Cardiac septum (tissue), 1 donor: ENCODE measurements at places on chromosomes 3 and 15. TPM values are rescaled to one million over a fixed set of nuclear protein-coding genes. Genes with fewer than 3 reads are reported as not detected.

The FMN1 gene
- total RNA-seq, result 2.2 TPM

The CRBN gene
- 41.3 TPM for total RNA-seq

The CACNA2D2 gene
- total RNA-seq, result 1.4 TPM

The AGTR1 gene
- 0.67 TPM for total RNA-seq

The LRRC31 gene
- not detected for total RNA-seq

The DPPA2 gene
- not detected for total RNA-seq

The SLC28A1 gene
- 0.83 TPM for total RNA-seq

The PLD1 gene
- 56.5 TPM for total RNA-seq

The SPTBN5 gene
- total RNA-seq, result 2.4 TPM

The B3GALNT1 gene
- total RNA-seq, result 75.1 TPM
